ENCODE measurements at places on chromosomes 6 and 20. TPM values are rescaled to one million over a fixed set of nuclear protein-coding genes. Genes with fewer than 3 reads are reported as not detected.

The GGTLC1 gene
- total RNA-seq: not detected

The CFAP206 gene
- total RNA-seq: 0.27 TPM

The KIF25 gene
- total RNA-seq: not detected

The TFAP2D gene
- not detected for total RNA-seq

The FAM110A gene
- total RNA-seq: 9.2 TPM

The SIGLEC1 gene
- not detected for total RNA-seq

The VGLL2 gene
- total RNA-seq: not detected

The HLA-DRB1 gene
- total RNA-seq: not detected

The TPBG gene
- total RNA-seq: 96.9 TPM

The APCDD1L gene
- total RNA-seq: 0.86 TPM

The SLC22A3 gene
- total RNA-seq: 0.20 TPM

The TGM3 gene
- total RNA-seq: not detected

The TPX2 gene
- total RNA-seq: 45.3 TPM

The FHL5 gene
- not detected for total RNA-seq

The OXT gene
- total RNA-seq: not detected

The RAET1E gene
- 28.9 TPM for total RNA-seq

The ARMH2 gene
- total RNA-seq: not detected

The CALHM6 gene
- not detected for total RNA-seq

The TAF4 gene
- 16.1 TPM for total RNA-seq

The DNMT3B gene
- 2.0 TPM for total RNA-seq

The MLN gene
- total RNA-seq: not detected

The BHLHE23 gene
- not detected for total RNA-seq

The DHX35 gene
- total RNA-seq: 8.3 TPM

The PHF1 gene
- 33.9 TPM for total RNA-seq

The PPIL6 gene
- 6.5 TPM for total RNA-seq

The ADGRF5 gene
- not detected for total RNA-seq

The FGD2 gene
- total RNA-seq: not detected

The KCNQ5 gene
- 10.3 TPM for total RNA-seq

The KIF16B gene
- total RNA-seq: 15.8 TPM

The RIMS4 gene
- not detected for total RNA-seq

The DEFB114 gene
- not detected for total RNA-seq

The MYL9 gene
- 4.3 TPM for total RNA-seq

The TRIM10 gene
- not detected for total RNA-seq

The LST1 gene
- total RNA-seq: not detected

The FAM229B gene
- 11.3 TPM for total RNA-seq

The RAB44 gene
- 0.09 TPM for total RNA-seq

The PRDM13 gene
- not detected for total RNA-seq

The GFRA4 gene
- not detected for total RNA-seq

The MCCD1 gene
- not detected for total RNA-seq

The HSPA1L gene
- 0.35 TPM for total RNA-seq

The GSS gene
- 94.6 TPM for total RNA-seq

The NKX2-2 gene
- not detected for total RNA-seq

Data from MCF 10A (cell line).